NCI-H526 treated with DMSO at 0.1 percent for 48 hours (cell line): ENCODE measurements at places on chromosomes 2 and 18.

- no peak for DNase-seq
These were observed 44.7 kb downstream of the THSD7B start for GRCh38 chr2:136809998-136810397.

- no peak for DNase-seq
These were observed 100.1 kb upstream of the MAP4K4 start for GRCh38 chr2:101597347-101597944.

DNA sequence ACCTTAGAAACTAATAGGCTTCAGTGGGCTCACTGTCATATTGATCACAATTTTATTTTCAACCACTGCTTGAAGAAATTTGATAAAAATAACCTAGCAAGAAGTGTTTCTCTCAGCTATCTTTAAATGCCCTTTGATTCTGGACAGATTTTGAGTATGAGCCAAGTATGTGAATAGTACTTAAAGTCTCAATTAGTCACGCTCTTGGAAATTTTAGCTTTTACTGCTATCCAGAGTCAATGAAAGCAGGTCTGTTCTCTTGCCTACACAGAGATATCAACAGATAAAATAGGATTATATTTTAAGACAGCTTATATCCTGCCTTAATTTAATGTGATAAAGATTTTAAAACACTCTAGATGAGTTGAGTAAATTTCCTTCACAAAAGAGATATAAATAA is 337.3 kb downstream of the CBLN2 start:
- DNase-seq: no peak

GRCh38 chr2:19882286-19882685 is 19.5 kb downstream of the TTC32 start:
- DNase-seq: no peak

DNA sequence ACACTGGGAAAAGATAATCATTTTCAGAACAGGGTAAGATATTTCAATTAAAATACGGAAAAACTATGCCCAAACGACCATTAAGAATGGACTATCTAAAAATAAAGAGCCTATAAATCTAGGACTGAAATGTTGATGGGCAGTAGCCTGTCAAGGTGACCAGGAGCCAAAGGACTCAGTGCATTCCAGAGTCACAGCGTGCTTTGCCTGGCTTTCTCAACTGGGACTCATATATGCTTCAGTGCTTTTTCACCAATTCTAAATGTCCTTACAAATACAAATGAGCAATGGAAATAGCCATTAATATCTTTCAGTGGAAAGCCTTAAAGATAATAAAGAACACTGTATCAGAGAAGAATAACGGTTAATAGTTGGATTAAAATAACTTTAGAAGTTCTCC is 35.4 kb downstream of the PREPL start:
- DNase-seq: no peak

GRCh38 chr2:216183462-216183861 is 74.3 kb downstream of the XRCC5 start:
- DNase-seq: no peak

DNA sequence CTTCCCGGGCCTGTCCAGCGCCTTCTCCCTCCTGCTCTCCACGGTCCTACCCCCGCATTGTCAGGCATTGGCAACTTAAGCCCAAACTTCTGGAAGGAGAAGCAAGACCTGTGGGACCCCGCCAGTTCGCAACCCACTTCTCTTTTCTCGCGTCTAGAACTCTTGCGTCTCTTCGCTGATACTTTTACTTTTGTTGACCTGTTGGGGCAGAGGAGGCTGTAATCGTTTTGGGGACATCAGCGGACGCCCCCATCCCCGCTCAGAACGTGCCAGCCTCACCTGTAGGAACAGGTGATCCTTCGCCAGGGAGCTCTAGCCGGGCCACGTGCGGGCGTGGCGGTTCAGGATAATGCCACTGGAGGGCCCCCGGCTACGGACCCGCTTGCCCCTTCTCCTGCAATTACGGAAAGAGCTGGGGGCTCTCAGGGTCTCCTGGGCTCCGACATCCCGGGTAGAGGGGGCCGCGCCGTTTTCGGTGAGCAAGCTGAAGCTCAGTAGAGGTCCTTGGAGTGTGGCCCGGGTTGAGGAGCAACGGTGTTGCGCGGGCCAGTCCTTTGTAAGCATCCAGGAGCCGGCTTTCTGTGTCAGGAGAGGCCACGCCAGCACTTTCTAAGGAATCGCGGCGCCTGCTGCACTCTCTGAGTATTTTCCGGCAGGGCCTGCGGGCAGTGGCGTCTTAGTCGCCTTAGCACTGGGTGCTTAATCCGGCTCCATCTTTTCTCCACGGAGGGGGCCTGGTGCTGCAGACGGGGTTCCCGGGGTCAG is 1.6 kb downstream of the MTCL1 start:
- peak; percentile 38 for DNase-seq

DNA sequence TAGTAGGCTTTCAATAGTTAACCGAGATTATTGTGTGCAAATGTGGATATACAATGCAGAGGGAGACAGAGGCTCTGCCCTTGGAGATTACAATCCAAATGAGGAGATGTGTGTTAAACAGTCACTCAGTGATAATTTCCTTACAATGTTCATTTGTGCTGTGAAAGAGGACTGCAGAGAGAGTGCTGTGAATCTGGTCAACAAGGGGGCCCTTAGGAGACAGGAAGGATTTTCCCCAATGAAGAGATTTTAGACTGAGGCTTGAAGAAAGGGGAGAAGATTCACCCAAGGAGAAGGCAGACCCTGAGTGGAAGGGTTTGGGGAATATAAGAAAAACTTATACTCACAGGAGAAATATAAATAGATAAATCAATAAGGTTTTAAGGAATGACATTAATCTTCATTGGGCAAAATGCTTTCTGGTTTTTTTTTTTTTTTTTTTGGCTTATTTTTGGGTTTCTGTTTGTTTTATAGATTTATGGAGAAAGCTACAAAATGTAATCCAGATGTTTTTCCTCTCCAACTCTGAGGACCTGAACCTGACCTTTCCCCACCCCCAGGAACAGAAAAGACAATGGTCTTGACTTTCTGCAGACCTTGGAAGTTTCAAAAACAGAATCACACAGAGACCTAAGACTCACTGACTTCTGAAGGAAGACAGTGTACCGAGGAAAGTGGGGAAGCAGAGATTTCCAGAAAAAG is 151.3 kb upstream of the SERPINE2 start:
- no peak for DNase-seq

- no peak for DNase-seq
These were observed 270.1 kb downstream of the EIPR1 start for GRCh38 chr2:3107567-3107966.

GRCh38 chr2:199810422-199811171 is 40.4 kb downstream of the FTCDNL1 start:
- no peak for DNase-seq

DNA sequence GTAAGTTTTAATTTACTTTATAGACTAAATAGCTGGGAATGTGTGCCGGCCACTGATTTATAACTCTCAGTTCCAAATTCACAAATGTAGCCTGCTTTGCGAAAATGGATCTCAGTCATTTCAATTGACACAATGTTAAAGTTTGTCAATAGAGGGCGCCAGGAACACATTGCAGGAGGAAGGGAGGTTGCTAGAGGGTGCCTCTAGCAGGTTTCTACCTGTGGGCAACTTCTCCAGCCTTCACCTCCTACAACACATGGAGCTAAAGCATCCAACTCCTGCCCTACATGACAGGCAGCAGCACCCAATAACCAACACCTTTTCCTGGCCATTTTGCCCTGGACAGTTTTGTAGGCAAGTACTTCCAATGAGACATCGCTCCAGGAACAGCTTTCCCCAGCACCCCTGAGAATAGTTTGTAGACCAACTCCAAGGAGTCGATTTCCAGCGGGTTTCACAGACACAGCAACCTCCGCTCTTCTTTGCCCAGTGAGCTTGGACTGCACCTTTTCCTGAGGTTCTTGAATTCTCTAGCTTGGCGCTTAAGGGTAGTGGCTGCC is 784.8 kb upstream of the CDH2 start:
- DNase-seq: peak; percentile 32

DNA sequence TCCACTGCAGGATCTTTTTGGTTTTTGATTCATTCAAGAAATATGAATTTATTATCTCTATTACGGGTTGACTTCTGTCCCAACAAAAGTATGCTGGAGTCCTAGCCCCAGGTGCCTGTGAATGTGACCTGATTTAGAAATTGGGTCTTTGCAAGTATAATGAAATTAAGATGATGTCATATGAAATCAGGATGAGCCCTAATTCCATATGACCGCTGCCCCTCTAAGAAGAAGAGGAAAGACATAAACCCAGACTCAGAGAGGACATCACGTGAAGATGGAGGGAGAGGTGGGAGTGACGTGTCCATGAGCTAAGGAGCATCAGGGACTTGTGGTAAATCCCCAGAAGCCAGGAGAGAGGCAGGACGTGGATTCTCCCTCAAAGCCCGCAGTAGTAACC is 287.1 kb downstream of the LPIN1 start:
- DNase-seq: no peak

- no peak for DNase-seq
These were observed 166.2 kb downstream of the INHBB start for GRCh38 chr2:120511947-120512710.

- DNase-seq: no peak
These were observed 22.2 kb downstream of the ZNF516 start for GRCh38 chr18:76472829-76473228.

GRCh38 chr2:96484091-96484490 is 21.1 kb downstream of the NEURL3 start:
- DNase-seq: no peak

- no peak for DNase-seq
These were observed 183.1 kb upstream of the ARL4C start for GRCh38 chr2:234679741-234680687.

- DNase-seq: no peak
These were observed 82.2 kb downstream of the ASAP2 start for GRCh38 chr2:9288681-9289338.

DNA sequence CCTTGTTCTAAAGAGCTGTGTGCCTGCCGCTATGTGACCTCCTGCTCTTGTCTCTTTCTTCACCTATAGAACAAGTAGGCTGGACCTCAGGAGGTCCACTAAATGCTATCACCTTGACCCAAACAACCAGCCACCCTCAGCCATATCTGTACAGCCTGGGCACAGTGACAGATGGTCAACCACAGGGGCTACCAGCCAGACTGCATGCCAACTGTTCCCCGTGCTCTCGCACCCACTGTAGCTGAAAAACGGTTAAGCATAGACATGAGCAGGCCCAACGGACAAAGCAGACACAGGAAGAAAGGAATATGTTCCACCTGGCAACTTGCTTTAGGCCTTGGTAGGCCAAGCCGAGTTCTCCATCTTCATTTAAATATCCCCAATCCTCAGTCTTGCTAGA is 43.2 kb upstream of the ACAA2 start:
- DNase-seq: no peak

GRCh38 chr2:55418512-55419232 is 984 bp downstream of the CCDC88A start:
- DNase-seq: peak; percentile 34

DNA sequence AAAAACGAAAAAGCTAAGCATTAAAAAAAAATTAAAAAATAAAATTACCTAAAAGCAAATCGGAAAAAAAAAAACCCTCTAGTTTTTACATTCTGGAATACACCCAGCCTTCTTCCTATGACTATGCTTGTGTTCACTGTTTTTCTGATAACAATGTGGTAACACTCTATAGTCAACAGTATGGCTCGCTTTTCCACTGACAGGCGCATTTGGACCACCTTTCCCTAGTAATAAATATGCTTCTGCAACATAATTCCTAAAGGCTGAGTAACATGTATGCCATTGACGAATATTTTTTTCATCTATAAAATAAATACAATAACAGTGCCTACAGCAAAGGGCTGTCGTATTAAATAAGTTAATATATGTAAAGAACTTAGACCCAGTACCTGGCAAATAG is 27.9 kb downstream of the NOL10 start:
- DNase-seq: no peak

DNA sequence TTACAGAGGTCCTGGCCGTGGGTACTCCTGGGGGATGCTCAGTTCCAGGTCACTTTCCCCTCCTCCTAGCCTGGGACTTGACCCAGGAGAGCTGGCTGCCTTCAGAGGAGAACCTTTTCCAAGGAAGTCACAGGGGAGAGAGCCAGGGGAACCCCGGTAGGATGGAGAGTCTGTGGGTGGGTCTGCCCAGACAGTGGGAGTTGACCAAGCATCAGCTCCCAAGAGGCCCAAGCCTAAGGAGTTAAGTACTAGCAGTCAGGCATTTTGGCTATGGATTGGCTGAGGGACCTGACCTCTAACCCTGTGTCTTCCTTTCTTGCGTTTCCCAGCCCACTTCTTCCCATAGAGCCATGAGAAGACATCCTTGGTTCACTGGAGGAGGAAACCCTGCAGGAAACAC is 48.8 kb upstream of the PLB1 start:
- no peak for DNase-seq

DNA sequence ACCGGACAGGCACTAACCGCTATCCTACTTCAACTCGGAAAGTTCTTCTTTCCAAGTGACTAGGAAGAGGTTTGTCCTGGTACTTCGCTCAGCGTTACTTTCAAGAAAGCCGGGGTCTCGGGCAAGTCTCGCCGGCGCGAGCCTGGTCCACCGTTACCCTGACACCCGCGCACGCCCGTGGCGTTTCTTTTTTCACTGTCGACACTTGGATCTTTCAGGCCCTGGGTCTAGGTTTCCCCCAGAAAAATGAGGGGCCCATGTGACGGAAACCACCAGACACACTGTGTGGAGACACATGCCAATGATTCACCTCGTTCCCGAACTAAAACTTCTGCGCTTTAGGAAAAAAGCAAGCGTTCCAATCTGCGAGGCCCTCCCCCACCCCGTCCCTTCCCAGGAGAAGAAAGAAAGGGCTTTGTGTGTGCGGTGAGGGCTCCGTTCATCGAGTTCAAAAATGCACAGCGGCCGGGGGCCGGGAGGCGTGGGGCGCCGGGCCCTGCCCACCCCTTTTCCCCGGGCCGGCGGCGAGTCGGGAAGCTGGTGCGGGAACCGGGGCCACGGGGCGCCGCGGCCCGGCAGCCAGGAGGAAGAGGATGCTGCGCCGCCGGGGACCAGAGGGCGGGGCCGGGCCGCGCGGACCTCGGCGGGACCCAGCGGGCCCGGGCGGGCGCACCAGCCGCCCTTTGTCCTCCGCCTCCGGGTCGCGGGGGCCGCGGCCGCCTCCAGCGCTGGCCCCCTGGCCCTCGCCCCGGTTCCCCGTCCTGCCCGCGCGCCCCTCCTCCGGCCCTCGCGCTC is 2.6 kb downstream of the ZNF521 start:
- DNase-seq: no peak

- no peak for DNase-seq
These were observed 370.3 kb downstream of the SETBP1 start for GRCh38 chr18:45050712-45051601.

DNA sequence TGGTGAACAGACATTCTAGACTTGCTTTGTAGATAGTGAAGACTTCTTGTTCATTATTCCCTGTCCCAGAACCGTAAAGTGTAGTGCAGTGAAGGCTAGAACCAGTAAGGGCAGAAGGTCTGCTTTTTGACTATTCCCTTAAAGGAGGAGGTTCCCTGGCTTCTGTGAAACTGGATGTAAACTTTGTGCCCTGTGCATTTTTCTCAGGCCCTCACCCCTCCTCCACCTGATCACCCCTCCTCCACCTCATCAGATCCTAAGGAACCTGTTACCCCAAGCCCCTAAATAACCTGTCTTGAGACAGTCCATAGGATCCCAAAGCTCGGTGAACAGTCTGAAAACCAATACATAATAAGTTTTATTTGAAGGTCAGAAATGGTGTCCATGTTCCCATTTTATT is 33.7 kb downstream of the SFT2D3 start:
- no peak for DNase-seq

GRCh38 chr2:54704688-54705605 is 18.5 kb upstream of the EML6 start:
- peak; percentile 45 for DNase-seq

GRCh38 chr2:218716070-218716469 is 5.4 kb downstream of the TTLL4 start:
- no peak for DNase-seq

GRCh38 chr2:64213532-64214275 is 69.5 kb upstream of the PELI1 start:
- DNase-seq: no peak
